ENCODE measurements at places on chromosomes 6 and 20.
A peak's percentile ranks its signal among the peaks of the same experiment; 100 is the strongest.

GRCh38 chr20:58850693-58851174, at the start of gene GNAS-AS1:
GNAS-AS1 (minus strand) TSS chr20:58850902.
- DNase-seq: peak; percentile 93

DNA sequence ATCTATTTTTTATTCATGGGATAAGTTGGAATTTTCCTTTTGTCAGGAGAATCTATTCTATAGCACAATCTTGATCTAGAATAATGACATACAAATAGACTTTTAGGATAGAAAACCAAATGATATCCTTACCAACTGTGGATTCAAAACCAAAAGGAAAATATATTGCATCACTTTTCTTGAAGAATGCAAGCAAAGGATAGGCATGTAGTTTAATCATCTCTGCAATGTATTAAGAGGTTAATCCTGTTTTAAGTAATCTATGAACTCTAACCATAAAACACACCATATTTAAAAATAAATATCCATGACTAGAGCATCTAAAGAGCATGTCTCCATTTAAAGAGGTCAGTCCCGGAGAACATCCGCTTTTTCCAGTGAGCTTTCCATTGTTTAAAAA, 106.7 kb upstream of the CNKSR3 start:
- no peak for DNase-seq

DNA sequence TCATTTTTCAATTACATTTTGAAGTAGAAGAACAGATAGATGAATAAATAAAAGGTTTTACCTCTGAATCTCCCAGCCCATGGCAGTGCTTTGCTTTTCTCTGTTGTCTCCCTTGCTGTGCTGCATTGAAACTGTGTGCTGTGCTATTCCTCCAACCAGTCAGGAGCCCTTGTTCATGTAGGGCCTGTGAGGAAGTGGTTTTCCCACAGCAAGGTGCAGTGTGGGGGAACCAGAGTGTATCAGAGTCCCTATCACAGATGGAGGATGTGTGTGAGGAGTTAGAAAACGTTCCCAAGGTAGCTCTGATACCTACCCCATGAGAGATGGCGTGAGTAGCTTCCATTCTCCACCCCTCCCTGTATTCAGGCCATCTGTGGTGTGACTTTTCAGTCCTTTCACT, 72.8 kb upstream of the RALGAPA2 start:
- DNase-seq: no peak

- DNase-seq: no peak
Measured at GRCh38 chr20:199996-200395, 10.5 kb upstream of the DEFB128 start.

- DNase-seq: peak; percentile 24
Measured at GRCh38 chr6:109720311-109720710, 29.2 kb downstream of the FIG4 start.

DNA sequence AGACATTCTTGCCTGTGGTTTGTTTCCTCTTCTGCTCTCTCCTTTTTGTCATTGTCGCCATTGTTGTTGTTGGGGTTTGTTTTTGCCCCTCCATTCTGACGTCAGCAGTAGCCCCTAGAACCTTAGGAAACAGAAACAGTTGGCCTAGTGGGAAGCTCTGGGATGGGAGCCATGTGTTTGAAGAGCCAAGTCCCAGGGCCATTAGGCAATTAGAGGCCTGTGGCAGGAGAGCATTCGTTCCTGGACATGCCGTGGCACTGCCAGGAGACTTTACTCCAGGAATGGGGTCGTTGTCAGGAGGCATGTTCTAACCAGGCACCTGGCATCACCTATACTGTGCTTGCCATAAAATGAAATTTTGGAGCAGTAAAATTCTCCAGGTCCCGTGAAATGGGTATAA, 39.7 kb downstream of the PPARD start:
- no peak for DNase-seq

- DNase-seq: no peak
Measured at GRCh38 chr6:106513808-106514582, 115.3 kb downstream of the RTN4IP1 start.

- DNase-seq: no peak
Measured at GRCh38 chr6:9796827-9797226, 618.0 kb downstream of the TFAP2A start.

DNA sequence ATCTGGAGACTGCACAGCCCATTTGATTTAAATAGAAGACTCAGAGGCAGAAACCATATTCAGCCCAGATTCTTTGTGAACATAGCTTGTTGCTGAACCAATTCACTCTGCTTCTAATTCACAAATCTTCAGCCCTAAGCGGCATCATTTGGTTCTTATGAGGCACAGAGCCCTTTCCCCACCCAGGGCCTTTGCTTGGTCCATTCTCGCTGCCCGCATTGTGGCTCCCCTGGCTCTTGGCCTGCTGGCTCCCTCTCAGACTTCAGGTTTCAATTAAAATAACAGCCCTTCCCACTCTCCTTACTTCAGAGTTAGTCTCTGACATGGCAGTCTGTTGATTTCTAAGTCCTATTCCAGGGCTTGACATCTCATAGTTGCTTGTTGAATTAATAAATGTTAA, 9.4 kb upstream of the TMEM14A start:
- no peak for DNase-seq
